ENCODE measurements at places on chromosomes 5 and 9.

GRCh38 chr9:116992865-116993264 lies 305.8 kb downstream of the TRIM32 start:
- no peak for DNase-seq

GRCh38 chr5:149828161-149829011 lies 98.3 kb downstream of the PPARGC1B start:
- peak; percentile 85 for DNase-seq

DNA sequence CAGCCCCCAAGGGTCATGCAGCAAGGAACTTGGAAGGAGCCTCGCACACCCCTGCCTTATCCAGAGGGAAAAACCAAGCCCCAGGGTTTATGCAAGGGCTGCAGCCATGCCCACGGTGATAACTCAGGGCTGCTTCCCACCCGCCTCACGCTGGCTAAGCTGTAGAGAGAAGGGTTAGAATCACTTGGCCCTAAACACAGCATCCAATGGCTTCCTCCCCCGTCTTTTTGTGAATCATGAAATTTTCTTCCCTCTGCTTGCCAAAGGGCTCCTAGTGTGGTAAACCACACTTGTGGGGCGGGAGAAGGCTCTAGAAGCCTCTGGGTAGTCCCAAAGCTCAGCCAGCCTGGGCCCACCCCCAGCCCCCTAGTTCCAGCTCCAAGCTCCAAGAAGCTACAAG lies 55.9 kb upstream of the ORM1 start:
- no peak for DNase-seq

DNA sequence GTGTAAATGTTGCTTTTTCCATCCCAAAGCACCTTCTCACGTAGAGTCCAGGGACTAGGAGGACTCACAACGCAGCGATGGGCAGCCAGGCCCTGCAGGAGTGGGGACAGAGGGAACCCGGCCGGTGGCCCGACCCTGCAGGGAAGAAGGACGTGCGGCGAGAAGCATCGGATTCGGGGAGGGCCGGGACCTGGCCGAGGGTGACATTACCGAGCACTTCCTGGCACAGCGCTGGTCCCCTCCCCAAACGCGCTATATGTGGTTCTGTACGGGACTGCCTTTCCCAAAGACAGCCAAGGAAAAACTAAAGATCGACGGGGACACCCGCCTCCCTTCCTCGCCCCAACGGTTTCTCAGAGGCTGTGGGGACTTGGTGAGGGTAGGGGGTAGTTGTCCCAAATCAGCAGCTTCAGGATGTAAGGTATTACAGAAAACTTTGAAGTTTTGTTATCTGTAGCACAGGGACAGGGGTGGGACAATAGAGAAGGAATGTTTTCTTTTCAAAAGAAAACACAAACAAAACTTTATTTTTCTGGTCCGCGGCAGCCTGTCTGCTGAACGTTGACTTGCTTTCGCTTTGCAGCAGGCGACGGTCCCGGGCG lies 887 bp upstream of the MAP3K1 start:
- no peak for DNase-seq

GRCh38 chr5:116557669-116558271 lies 16.9 kb downstream of the SEMA6A start:
- no peak for DNase-seq

- DNase-seq, result no peak
Measured at GRCh38 chr5:74889523-74890105, 23.4 kb upstream of the FAM169A start.

DNA sequence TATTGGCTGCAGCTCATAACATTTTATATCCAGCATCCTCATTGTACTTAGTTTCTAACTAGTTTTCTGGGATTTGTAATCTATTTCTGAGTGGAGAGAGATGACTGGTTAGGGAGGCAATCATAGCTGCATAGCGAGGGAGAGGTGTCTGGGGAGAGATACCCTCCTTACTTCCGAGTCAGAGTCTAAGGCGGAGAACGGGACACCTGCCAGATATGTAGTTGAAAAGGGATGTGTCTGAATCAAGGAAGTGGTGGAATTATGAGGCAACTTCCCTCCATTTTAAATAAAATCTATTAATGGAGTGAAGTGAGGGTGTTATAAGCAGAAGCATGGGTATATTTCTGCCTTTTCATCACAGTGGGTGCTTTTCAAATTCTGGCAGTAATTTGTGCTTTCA lies 126.5 kb downstream of the MAST4 start:
- DNase-seq, result no peak

DNA sequence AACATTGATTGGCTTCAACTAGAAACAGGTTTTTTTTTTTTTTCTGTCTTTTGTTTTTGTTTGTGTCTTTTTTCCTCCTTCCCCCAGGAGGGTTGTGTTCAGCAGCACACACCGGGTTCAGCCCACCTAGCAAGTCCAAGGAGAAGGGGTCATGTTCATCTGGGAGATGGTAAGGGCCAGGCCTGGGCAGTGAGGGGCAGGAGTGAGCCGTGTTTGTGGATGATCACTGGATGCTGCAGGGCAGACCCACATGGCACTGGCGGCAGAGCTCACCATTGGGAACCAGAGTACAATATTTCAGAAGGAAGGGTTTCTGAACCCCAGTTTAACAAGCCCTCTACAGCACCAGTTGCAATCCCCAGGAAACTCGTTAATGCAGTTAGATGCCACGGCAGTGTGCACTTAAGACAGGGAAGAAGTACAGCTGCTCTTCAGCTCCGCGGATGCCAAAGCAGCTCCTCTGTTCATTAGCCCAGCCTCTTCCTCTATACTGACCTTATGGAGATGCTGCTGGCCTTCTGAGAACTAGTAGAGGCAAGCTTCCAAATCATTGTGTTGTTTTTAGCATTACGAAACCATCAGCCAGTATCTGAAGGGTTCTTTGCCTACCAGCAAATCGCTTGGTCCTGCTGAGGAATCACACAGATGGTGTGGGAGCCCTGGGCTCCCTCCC lies 508.2 kb upstream of the WWC1 start:
- DNase-seq, result no peak

DNA sequence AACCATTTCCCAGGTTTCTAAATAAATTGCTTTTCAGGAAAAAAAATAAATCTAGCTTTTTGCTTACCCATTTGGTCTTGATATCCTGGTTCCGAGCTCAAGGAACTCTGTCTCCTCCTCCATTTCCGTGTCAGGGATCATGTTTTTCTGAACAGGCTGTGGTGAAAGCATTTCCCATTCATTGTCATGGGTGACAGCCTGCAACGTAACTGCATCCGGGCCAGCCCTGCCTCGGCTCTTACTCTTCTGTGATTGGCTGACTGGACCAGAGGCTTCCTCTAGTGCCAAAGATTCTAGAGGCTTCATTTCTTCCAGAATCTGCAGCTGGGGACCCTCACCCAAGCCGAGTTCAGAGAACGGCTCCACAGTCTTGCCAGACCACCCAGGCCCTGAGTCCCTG lies 61.0 kb upstream of the PCA3 start:
- no peak for DNase-seq

DNA sequence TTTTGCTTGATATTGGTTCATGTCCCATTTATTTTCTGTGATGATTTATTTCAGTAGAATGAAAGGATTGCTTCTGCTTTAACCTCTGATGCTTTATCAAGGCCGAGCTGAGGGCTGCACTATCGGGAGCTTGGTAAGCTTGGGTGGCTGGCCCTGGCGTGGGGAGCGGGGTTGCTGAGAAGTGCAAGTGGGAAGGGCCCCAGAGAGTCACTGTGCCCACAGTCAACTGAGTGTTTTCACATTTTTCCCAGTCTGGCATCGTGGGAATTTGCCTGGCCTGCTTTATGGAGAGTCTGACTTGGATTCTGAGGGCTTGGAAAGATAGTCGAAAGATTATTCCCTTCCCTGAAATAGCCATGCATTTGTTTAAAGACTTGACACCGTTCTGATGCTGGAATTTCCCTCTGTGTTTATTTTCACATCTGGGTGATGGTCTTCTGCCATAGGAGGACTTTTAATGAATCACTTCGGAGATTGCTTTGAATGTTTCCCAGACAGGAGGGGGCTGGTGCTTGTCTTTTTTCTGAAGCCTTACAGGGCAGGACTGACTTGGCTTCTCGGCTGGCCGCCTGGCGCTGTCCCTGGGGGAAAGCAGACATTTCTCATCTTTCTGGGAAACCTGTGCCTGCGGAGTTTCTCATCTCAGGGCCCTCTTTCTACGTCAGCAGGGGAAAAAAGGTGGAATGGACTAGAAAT lies 139.0 kb downstream of the BOD1 start:
- no peak for DNase-seq

DNA sequence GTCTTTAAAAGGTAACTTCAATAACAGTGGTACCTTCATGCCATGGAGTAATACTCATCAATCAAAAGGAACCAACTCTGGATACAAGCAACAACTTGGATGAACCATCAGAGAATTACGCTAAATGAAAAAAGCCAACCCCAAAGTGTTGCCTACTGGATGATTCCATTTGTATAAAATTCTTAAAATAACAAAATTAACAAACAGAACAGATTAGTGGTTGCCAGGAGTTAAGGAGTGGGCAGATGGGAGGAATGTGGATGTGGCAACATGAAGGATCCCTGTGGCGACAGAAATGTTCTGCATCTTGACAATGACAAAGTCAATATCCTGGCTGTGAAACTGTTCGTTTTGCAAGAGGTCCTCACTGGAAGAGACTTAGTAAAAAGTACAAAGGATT lies 50.5 kb downstream of the SPTLC1 start:
- DNase-seq, result no peak

- no peak for DNase-seq
Measured at GRCh38 chr5:132457371-132458225, 33.0 kb downstream of the IRF1 start.

GRCh38 chr5:134887593-134888159 lies 13.5 kb downstream of the TXNDC15 start:
- no peak for DNase-seq

GRCh38 chr5:17443333-17444130 lies 54.5 kb upstream of the TAF11L2 start:
- DNase-seq, result no peak

DNA sequence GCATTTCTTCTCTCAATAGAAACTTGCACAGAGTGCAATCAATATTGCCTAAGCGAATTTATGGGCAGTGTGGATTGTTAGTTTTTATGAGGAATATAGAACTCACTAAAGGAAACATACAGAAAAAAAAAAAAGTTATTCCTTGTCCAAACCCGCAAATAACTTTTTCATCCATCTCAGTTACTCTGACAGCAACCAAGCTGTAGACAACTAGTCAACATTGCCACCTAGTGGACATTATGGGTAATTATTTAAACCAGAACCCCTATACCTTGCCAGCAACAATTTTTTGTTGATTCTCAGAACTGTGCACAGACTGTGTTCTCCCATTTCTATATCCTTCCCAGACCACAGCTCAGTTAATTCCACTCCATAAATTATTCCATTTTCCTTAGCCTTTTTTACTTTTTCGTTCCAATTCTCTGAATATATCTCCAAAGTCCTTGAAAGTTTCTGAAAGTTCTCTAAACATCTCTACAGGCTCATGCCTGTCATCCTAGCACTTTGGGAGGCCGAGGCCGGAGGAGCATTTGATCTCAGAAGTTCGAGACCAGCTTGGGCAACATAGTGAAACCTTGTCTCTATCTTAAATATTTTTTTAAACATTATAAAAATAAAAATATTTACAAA lies 2.6 kb upstream of the AFAP1L1 start:
- DNase-seq, result peak; percentile 33

GRCh38 chr5:159765135-159765433 lies 151.2 kb upstream of the ADRA1B start:
- no peak for DNase-seq

GRCh38 chr9:91725651-91726050 lies 224.4 kb downstream of the ROR2 start:
- no peak for DNase-seq

GRCh38 chr5:165325221-165325620 lies 1819.8 kb downstream of the MAT2B start:
- peak; percentile 63 for DNase-seq

DNA sequence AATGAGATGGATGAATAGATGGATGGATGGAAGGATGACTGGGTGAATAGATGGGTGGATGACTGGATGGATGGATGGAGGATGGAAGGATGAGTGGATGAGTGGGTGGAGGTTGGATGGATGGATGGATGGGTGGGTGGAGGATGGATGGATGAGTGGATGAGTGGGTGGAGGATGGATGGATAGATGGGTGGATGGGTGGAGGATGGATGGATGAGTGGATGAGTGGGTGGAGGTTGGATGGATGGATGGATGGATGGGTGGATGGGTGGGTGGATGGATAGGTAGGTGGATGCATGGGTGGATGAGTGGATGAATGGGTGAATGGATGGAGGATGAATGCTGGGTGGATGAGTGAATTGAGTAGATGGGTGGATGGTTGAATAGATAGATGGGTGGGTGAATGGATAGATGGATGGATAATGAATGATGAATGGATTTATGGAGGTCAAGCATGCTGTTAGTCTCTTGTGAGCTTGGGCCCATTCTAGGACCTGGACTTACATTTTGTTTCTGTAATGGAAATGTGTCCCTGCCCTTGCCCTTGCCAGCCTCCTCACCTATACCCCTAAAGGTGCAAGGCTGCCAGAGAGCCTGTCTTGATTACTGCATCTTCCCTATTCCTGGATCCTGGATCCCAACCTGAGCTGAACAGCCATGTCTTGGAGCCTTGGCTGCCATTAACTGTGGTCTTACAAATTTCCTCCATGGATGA lies 159.7 kb upstream of the NFIL3 start:
- DNase-seq, result no peak

DNA sequence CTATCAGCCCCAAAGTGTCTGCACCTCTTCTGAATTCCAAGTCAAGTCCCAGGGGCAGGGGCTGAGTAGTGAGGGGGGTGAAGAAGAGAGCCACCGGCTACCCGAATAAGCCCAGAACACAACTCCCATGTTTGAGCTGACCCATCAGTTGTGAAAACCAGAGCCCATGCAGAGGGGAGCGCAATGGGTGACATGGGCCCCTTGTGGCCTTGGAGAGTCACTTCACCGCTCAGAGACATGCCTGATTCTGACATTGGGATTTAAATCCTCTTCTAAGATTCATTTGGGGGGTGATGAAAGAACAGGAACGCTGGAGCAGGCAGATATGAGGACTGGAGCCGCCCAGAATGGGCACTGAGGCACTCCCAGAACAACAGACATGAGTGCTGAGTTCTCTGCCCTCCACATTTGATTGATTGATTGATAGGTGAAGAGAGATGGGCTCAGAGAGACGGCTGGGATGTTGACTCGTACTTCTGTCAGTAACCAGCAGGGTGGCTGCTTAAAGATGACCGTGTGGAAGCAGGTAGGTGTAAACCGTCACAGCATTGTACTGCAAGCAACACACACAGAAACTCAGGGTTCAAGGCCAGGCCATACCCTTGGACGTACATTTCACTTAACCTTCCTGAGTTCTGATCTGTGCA lies 74.3 kb downstream of the GPR21 start:
- no peak for DNase-seq

GRCh38 chr9:68981789-68982188 lies 32.1 kb downstream of the PRKACG start:
- no peak for DNase-seq
